T-helper 9 cell (primary cell): ENCODE measurements at places on chromosomes 5 and 9.
A peak's percentile ranks its signal among the peaks of the same experiment; 100 is the strongest.

DNA sequence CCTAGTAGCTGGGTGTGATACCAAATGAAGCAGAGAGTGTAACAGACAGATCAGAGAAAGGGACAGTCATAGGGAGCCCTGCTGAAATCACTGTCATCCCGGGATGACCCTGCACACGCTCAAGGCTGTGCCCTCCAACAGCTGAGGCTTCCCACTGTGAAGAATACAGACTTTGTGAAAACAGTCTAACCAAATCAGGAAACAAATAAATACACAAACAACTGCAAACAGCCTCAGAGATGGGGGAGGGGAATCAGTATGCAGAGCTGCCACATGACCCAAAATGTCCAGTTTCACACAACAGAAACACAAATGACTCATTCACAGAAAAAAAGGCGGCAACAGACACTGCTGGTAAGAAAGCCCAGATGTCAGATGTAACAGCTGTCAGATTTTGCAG lies 101.9 kb downstream of the ADAMTS2 start:
- no peak for DNase-seq

DNA sequence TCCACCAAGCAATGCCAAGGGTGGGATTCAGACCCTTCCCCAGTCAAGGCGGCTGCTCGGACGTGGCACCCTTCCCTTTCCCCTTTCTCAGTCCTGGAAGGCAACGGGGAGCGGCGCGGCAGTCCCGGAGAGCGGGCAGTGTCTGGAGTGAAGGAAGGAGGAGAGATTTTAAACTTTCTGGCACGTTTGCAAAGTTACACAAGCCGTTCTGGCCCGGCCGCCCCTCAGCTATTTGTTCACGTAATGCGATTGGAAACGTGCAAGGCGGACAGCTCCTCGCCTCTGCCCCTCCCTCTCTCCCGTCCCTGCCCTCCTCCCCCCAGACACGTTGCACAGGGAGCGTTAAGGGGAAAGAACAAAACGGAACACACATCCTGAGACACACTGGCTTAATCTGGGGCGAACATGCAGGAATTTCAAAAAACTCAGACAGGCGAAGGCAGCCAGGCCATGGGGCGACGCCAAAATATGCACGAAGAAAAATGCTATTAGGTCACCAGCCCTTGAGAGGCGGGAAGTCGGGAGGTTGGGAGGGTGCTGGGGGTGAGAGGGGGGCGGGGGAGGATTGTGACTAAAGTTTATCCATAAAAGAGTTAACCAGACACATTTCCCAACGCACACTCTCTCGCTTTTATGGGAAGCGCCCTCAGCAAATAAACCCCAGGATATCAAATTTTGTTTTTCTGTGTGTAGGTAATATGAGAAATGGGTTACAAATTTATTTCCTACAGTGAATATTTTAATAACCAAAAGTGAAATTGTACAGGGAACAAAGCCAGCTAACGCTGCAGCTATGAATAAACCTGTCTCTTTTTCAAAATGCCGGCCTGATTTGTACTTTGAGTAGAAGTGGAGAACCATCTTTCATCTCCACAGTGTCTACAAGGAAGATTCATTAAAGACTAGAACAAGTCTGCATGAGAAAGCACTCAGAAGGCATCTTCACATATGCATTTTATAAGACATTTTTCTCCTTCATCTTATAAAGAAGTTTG lies at the start of gene LOX:
LOX (minus strand) TSS at position 144 of the 995 bp plus-strand sequence. CDS start 274 bp downstream, outside the sequence.
- no peak for DNase-seq

DNA sequence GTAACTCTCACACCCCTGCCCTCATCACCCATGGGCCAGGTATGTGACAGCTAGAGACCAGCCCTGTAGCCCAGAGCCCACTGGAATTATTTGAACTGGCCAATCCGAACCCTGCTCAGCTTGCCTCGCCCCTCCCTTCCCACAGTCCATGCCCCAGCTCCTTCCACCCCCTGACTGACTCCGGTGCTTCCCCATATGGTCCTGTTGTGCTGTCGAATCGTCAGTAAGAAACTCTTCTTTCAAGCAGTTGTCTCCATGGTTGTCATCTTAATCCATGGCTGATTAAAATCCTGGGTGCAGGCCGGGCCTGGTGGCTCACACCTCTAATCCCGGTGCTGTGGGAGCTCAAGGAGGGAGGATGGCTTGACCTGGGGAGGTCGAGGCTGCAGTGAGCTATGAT lies 118.5 kb downstream of the COL23A1 start:
- DNase-seq: no peak

- no peak for DNase-seq
Observed at GRCh38 chr9:92432972-92433548, 8.8 kb upstream of the OMD start.

GRCh38 chr5:156680831-156681230 lies 169.3 kb upstream of the PPP1R2B start:
- DNase-seq: no peak

DNA sequence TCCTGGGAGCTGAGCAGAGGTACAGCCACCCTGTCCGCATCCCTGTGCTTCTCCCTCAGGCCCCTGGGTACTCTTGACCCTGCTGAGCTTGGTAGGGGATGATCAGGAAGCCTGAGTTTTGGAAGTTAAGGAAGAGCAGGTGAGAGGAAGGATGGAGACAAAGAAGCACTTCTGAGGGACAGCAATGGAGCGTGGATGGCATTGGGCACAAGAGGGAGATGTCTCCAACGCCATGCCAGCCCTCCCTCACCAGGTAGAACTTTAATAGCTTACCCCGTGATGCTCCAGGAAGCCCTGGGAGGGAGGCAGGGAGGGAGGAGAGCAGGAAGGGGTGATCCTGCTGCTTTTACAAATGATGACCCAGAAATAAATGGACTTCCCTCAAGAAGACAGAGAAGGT lies 29.9 kb upstream of the SMU1 start:
- DNase-seq: no peak

DNA sequence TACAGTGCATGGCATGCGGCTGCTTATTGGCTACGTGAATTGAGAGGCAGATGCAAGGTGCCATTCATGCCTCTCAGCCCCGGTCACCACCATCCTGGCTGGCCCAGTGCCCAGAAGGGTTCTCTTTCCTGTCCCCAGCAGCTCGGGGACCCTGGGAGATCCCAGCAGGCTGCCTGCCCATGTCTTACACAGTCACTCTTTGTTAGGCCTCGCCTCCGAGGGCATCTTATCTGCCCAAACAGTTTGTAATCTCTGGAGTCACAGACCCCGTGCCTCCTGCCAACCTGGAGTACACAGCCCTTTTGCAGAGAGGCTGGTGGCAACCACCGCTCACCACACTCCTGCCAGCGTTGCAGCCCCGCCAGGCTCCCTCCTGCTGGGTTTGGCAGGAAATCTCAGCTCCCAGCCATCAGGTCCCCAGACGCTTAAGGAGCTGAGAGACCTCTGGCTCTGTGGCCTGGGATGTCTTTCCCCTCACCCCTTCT lies 7.0 kb upstream of the AK1 start:
- DNase-seq: no peak

DNA sequence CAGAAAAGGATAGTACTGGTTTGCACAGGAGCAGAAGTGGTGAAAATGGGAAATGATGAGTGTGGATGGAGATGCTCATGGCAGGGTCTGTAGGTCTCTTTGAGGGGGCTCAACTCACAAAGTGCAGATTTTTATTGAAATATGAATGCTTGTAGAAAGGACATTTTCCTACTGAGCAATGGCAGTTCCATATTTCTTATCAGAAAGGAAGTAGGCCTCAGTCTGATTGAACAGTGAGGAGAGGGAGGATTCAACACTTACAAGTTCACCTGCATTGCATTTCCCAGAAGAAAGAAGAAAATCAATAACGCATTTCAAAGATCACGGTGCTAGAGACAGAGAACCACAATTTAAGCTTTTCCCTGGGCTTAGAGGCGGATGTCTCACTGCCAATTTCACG lies 49.2 kb downstream of the ANXA2R start:
- no peak for DNase-seq

- no peak for DNase-seq
Observed at GRCh38 chr5:170306381-170306831, 8.8 kb upstream of the LCP2 start.

- DNase-seq: no peak
Observed at GRCh38 chr9:72332351-72332750, 32.7 kb downstream of the ZFAND5 start.

DNA sequence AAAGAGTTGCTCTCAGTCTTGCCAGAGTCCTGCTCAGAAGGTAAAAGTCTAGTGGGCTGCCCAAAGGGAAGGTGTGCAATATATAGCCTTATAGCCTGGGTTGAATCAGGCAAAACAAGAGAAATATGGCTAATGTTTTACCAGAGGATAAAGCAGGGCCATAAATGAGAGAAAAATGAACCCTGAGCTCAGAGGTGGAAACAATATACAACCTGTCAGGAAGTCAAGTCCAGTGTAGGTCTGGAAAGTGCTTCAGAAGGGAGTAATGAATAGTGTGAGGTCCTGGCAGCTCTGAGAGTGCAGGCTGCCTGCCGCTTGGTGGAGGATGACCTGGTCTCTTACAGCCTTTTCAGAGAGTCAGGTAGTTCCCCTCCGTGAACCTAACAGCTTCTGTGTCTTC lies 177.8 kb upstream of the TNC start:
- no peak for DNase-seq

GRCh38 chr5:74693191-74693590 lies 8.2 kb downstream of the HEXB start:
- DNase-seq: no peak

DNA sequence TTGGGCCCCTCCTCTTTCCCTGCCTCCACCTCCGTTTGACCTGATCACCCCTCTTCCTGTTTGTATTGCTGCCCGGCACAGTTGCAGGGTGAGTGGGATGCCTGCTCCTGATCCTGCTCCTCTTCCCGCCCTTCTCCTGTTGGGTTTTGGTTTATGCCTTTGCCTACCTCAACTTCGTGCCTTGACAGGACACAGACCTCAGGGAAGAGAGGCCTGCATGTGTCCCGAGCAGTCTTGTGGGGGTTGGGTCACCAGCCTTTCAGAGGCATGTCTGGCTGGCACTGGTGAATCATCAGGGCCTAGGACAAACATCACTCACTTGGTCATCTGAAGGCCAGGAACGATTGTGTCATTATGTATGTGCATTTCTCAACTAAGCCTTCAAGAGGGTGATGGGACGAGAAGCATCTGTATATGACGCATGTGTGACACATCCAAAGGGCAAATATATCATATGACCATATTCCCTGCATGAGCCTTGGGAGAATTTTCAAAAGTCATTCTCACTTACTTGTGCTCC lies 56.9 kb downstream of the NPR3 start:
- DNase-seq: no peak

DNA sequence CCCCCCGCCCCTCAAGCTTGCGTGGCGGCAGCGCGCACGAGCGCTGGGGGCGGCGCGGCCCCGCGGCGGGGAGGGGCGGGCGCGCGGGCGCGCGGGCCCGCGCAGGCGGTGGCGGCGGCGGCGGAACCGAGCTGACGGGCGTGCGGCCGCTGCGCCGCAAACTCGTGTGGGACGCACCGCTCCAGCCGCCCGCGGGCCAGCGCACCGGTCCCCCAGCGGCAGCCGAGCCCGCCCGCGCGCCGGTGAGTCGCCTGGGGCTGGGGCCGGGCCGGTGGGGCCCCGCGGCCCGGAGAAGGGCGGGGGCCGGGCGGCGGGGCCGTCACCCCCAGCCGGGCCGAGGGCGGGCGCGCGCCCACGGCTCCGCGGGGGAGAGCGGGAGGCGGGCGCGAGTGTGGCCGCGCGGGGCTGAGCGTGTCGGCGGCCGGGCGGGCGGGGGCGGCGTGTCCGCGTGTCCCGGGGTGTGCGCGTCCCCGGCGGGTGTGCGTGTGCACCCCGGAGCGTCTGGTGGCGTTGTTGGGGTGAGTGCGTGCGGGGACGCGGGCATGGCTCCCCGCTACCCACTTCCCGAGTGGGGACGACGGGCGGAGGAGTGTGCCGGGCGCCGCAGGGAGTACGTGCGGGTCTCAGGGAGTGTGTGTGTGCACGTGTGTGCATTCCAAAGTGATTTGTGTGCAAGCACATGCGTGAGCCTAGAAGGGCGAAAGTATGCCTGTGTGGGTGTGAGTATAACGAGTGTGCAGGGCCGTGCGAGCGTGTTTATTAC lies at the start of gene NEK6:
NEK6 (plus strand) TSS at position 106 of the 763 bp plus-strand sequence. CDS start 44,016 bp downstream, outside the sequence.
- peak; percentile 15 for DNase-seq

GRCh38 chr5:122252319-122252718 lies 59.7 kb upstream of the SNCAIP start:
- DNase-seq: no peak

GRCh38 chr5:170147051-170147752 lies 41.5 kb downstream of the FOXI1 start:
- DNase-seq: no peak

GRCh38 chr5:88938488-88938887 lies 55.5 kb upstream of the MEF2C start:
- no peak for DNase-seq

DNA sequence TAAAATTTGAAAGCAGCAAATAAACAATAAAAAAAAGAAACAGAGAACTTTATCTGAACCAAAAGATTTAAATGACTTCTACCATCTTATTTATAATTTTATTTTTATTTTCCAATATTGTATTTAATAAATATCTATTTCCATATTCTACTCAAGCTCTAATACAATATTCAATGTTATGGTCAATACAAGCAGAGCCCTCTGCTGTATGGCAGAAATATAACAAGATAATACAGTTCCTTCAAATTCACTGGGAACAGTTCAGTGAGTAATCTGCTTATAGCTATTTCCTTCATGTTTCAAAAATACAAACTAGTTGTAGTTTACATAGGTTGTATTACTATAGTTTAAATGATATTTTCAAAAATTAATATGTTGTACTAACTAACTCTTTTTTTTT lies 332.7 kb downstream of the PRDM9 start:
- no peak for DNase-seq
